ENCODE measurements at places on chromosomes 1 and 21.

DNA sequence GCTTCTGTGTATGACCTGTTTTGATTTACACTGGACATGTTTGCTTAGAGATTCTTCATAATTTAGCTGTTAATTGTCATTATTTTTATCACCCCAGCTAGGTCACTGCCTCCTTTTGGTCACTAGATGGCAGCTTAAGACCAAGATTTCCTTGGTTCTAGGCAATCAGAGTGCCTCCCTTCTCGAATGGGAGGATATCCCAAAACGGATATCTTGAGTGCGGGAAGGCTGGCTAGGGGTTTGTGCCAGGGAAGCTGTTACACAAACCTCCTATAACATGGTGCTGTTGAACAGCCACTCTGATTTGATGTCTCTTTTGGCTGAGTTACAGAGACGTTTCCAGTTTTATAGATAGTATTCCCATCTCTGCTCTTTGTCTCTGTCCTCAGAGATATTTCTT lies 283.5 kb downstream of the S1PR1 start:
- DNase-seq = no peak

- no peak for DNase-seq
These were observed 85.3 kb upstream of the GPR88 start for GRCh38 chr1:100452641-100453040.

GRCh38 chr21:17371450-17371849 lies 141.4 kb upstream of the CXADR start:
- DNase-seq = no peak

DNA sequence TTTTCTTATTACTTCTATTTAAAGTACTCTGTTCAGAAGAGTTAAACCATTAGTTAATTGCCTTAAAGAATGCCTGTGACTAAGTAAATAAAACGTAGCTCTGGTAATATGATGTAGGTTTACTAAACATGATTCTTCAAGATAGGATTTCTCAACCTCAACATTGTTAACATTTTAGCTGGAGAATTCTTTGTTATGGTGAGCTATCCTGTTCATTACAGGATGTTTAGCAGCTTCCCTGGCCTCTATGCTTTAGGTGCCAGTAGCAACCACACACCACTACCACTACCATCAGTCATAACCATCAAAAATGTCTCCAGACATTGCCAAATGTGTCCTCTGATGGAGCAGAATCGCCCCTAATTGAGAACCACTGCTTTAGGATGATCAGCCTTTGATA lies 10.7 kb downstream of the RPF1 start:
- no peak for DNase-seq

- no peak for DNase-seq
These were observed 8.9 kb upstream of the TAS1R2 start for GRCh38 chr1:18868354-18868753.

DNA sequence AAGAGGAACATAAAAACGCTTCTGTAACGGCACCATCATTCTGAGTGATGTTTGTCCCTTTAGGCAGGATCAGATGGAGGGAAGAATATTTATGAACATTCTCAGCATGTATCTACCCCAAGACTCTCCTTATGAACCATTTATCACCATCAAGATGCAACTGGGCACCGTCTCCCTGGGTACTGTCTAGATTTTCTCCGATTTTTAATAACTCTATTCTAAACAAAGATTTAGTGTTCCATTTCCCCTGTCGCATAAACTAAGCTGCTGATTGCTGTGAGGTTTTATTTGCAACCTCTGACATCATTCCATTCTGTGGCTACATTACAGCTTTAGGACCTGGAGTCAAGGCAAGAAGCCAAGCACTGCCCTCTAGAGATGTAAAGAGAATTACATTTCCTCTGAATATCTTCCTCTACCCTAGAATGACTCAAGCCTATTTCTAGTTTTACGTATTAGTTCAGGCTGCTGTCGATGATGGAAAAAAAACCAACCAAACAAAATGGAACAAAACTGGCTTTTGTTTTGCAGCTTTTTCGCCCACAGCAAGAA lies 130.1 kb upstream of the MAP1LC3C start:
- DNase-seq = no peak

GRCh38 chr1:4027492-4028138 lies 127.5 kb upstream of the C1orf174 start:
- no peak for DNase-seq

DNA sequence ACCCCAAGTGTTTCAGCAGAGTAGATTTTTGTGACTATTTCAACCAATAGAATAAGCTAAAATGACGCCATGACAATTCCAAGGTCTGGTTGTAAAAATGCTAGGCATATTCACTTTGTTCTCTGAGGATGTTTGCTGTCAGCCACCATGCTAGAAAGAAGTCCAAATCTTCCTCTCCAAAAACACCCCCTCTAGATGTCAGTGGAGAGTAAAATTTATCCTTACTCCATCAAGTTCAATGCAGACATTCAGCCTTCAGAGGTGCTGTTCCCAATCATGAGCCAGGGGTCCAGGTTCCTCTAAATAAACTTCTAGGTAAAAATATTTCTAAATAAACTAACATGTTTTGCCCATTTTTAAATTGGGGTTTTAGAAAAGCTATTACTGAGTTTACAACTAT lies 395.4 kb upstream of the ADAMTS5 start:
- DNase-seq = no peak

DNA sequence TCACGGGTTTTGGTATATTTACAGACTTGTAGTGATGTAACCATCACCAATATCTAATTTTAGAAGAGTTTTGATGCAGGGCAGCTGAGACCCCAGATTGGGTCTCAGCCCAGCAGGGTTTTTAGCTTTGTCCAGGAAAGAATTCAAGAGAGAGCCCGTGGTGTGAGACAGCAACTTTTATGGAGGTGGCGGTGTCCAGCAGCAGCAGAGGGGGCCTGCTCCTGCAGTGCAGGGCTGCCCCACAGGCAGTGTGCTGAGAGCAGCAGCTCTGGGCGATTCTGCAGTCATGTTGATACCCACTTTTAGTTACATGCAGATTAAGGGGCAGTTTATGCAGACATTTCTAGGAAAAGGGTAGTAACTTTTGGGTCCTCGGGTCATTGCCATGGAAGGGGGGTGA lies 1.8 kb upstream of the EPHX1 start:
- DNase-seq = no peak

DNA sequence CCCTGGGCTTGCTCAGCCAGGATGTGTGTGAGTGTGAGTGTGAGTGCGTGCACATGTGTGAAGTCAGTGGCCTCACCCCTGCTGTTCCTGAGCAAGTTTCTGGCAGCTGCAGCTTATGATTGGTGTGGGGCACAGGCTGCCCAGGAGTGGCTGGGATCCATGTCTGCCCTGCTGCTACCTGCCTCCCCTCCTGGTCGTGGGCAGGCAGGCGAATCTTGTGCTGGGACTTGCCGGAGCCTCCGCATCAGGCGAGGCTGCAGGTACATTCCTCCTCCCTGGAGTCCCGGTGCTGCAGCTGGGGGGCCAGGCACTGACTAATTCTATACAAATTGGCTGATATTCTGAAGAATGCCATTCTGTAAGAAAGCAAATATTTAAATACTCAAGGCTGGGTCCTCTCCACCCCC lies 85.6 kb upstream of the WNT4 start:
- no peak for DNase-seq

GRCh38 chr1:19044975-19045831 lies 88.7 kb upstream of the IFFO2 start:
- DNase-seq = no peak

DNA sequence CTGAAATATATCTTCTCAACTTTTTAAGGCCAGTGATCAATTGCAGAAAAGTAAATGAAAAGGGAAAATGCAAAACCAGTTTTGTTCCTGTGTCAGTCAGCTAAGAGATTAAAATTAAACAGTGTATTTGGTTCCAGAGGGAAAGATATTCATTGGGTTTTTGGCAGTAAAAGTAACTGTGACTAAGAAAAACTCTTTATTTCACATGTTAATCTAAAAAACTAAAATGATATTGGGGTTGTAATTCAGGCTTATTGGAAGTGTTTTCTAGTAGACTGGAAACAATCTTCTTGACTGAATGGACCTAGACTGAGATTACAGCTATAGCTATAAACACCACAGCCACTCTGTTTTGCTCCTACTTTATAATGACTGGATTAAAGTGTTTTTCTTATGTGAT lies 413.9 kb downstream of the ADGRL2 start:
- DNase-seq = no peak

DNA sequence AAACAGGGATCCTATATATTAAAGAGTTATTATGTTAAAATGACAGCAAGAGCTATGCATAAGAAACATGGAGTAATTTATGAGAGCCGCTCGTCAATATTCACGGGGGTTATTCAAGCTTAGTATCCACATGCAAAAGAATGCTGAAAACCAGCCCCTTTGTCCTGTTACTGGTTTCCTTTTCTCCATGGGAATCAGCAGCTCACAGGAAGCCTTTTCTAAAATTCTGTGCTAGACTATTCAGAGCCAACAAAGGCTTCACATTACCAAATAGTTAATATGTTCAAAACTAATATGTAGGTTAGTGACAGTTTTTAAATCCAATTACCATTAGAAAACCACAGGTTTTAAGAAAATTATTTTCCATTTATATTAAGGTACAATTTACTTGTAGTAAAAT lies 225.6 kb upstream of the MAP1LC3C start:
- no peak for DNase-seq
